Dermis microvascular lymphatic vessel endothelial cell (primary cell): ENCODE measurements at places on chromosomes 12 and 14. TPM values are rescaled to one million over a fixed set of nuclear protein-coding genes. Genes with fewer than 3 reads are reported as not detected.

The LMO3 gene
- total RNA-seq: not detected in 2 replicates

The TSPAN19 gene
- 0.13 TPM in 2 replicates for total RNA-seq

The PAPLN gene
- total RNA-seq: 30.4 and 58.3 TPM in 2 replicates

The IL26 gene
- total RNA-seq: not detected in 2 replicates

The KLRF1 gene
- not detected in 2 replicates for total RNA-seq

The MBD6 gene
- total RNA-seq: 5.9 and 8.6 TPM in 2 replicates

The SSPN gene
- 0.39 and 0.76 TPM in 2 replicates for total RNA-seq

The GPR135 gene
- total RNA-seq: 0.39 and 0.63 TPM in 2 replicates

The SYCP3 gene
- total RNA-seq: under 0.01 TPM in 1 of 2 replicates, not detected in the other

The AHNAK2 gene
- 16.8 and 17.1 TPM in 2 replicates for total RNA-seq

The PMEL gene
- total RNA-seq: 0.51 and 0.63 TPM in 2 replicates

The CISTR gene
- total RNA-seq: not detected in 2 replicates

The KRT83 gene
- not detected in 2 replicates for total RNA-seq

The EFS gene
- total RNA-seq: not detected in 2 replicates

The SRGAP1 gene
- total RNA-seq: 1.3 and 3.2 TPM in 2 replicates

The ERP27 gene
- 0.13 TPM in 1 of 2 replicates, not detected in the other for total RNA-seq

The P2RX2 gene
- total RNA-seq: not detected in 2 replicates

The FAIM2 gene
- not detected in 2 replicates for total RNA-seq

The SYNDIG1L gene
- not detected in 2 replicates for total RNA-seq

The GTF2A1 gene
- 34.1 and 58.3 TPM in 2 replicates for total RNA-seq

The TSPAN9 gene
- 68.3 and 96.8 TPM in 2 replicates for total RNA-seq

The KLRK1 gene
- not detected in 2 replicates for total RNA-seq

The MFAP5 gene
- 0.13 TPM in 1 of 2 replicates, not detected in the other for total RNA-seq

The NTN4 gene
- 204 and 516 TPM in 2 replicates for total RNA-seq

The NPFF gene
- not detected in 2 replicates for total RNA-seq

The FAM90A1 gene
- not detected in 2 replicates for total RNA-seq

The MPHOSPH9 gene
- total RNA-seq: 23.1 and 37.7 TPM in 2 replicates

The CCDC184 gene
- under 0.01 TPM in 1 of 2 replicates, not detected in the other for total RNA-seq

The RTL1 gene
- not detected in 2 replicates for total RNA-seq

The BIN2 gene
- not detected in 2 replicates for total RNA-seq

The GPRC5A gene
- 0.89 and 1.8 TPM in 2 replicates for total RNA-seq

The KRT6A gene
- 0.13 TPM in 1 of 2 replicates, not detected in the other for total RNA-seq

The SIX4 gene
- total RNA-seq: 0.51 TPM in 2 replicates

The KLRB1 gene
- not detected in 2 replicates for total RNA-seq

The EIF2S3B gene
- 0.89 and 1.0 TPM in 2 replicates for total RNA-seq

The MAP1LC3B2 gene
- total RNA-seq: 0.13 and 0.63 TPM in 2 replicates

The KRT2 gene
- total RNA-seq: not detected in 2 replicates

The OR6S1 gene
- total RNA-seq: not detected in 2 replicates

The CLEC4D gene
- total RNA-seq: not detected in 2 replicates
